AG04450 (cell line): ENCODE measurements at places on chromosomes 1 and 21. TPM values are rescaled to one million over a fixed set of nuclear protein-coding genes. Genes with fewer than 3 reads are reported as not detected.
A peak's percentile ranks its signal among the peaks of the same experiment; 100 is the strongest.

Gene TRIM46
- 2.9 and 3.8 TPM in 2 replicates for polyA plus RNA-seq

Gene AGT
- 6.2 and 8.4 TPM in 2 replicates for polyA plus RNA-seq

DNA sequence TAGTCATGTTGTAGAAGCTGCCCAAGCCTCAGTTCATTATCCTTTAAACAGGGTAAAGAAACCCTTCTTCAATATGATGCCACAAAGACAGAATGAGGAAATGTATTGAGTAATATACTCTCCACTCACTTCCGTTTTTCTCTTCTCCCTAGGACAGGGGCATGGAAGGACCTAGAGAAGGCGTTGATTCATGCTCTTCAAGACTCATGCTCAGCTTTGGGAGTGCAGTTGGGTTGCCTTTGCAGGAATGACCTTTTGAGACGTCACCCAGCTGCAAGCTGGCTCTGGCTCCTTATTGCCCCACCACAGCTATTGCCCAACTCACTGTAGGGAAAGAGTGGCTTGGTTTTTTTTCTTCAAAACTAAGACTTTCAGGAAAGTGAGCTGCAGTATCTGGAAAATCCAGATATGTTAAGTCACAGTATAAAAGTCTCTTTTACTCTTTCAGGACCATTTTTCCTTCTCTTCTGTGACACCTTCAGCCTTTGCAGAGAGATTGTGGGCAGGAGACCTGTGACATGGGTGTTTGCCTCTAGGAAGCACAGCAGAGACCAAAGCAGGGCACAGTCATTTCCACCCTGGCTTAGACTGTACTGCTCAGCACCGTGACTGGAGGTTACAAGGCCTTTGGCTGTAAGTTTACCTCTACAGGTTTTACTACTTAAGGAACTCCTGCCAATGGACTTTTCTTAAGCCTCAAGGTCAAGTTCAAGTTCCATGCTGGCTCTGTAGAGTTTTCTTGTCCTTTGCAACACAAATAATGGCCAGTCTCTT is 39.5 kb downstream of the XCL2 start:
- no peak for DNase-seq

GRCh38 chr1:167496797-167497619 is 21.3 kb downstream of the CD247 start:
- DNase-seq = no peak

GRCh38 chr1:230866171-230867070 is 1.9 kb downstream of the C1orf198 start:
- no peak for DNase-seq

DNA sequence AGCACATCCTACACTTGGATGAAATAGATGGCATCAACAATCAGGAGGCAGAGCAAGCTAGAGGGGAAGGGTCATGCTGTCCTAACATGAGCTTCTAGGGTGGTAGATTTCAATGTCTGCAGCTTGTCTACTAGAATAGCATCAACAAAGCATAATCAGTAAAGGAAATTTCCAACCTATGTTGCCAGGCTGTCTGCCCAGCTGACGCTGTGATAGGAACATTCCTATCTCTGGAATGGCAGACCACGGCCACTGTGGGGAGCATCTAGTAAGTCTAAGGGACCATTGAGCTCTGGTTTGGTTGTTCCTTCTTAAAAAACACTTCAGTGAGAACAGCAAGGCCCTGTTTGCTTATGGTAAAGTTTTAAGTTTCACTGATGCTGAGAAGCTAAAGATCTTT is 206.8 kb downstream of the PAPPA2 start:
- DNase-seq = no peak

DNA sequence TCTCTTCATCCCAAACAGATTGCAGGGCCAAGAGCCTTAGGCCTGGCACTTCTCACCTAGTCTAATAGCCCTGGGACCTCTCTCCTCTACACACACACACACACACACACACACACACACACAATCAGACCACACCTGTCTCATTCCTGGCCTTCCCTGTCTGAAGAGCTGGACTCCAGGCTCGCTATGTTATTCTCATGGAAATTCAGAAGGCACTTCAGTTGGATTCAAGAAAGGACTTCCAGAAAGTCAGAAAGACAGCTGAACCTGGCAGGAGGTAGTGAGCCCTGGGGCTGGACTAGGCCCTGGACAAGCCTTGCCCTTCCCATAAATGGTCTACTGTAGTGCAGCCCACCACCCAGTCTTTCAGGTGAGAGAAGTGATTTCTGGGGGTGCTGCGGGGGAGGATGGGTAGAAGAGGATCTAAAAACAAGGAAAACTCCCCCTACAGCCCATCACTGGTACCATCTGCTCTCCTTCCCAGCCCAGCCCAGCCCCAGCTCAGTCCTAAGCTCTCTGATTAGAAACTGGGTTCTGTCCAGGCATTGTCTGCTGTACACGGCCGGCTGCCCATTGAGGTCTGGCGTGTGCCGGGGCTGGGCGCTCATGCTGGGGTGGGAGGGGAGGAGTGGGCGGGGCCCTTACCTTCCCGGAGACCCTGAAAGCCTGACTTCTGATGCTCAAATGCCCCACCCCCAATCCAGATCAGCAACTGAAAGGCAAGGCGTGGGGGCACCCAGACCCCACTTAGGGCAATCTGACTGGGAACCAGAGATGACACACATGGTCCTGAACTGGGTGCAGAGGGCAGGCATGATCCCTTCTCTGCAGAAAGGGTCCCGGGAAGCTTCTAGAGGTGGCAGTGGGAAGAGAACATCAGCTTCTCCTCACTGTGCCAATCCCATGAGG is 2.5 kb downstream of the KIF21B start:
- DNase-seq = no peak

GRCh38 chr21:44521928-44522752 is 17.9 kb downstream of the KRTAP10-1 start:
- no peak for DNase-seq

DNA sequence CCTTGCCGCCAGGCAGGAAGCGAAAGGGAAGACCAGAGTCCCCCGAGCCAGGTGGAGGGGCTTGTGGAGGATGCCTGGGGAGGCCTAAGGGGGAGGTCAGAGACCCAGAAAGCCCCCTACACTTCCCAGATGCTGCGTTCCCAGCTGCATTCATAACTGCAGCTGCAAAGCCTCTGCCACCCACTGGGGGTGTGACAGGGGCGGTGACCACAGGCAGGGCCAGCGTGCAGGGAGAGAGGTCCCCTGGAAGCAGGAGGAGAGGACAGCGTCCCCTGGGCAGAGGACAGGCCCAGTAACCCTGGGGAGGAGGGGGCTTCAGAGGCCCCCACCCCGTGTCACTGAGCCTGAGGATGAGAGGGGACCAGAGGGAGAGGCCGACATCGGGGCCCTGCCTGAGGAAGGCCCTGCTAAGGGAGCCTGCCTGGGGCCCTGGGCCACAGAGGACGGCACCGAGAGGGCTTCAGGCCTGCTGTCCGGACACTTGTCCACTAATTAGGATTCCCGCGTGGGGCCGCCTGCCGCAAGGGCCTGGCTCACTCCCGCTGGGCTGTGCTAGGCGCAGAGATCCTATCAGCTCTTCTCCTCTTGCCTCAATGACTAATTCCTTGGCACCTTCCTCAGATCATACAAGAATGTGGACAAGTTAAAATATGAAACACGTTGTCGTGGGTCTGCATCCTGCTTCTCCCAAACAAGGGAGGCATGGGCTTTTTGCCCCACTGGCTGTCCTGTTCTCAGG is 49.1 kb upstream of the CCDC27 start:
- no peak for DNase-seq

DNA sequence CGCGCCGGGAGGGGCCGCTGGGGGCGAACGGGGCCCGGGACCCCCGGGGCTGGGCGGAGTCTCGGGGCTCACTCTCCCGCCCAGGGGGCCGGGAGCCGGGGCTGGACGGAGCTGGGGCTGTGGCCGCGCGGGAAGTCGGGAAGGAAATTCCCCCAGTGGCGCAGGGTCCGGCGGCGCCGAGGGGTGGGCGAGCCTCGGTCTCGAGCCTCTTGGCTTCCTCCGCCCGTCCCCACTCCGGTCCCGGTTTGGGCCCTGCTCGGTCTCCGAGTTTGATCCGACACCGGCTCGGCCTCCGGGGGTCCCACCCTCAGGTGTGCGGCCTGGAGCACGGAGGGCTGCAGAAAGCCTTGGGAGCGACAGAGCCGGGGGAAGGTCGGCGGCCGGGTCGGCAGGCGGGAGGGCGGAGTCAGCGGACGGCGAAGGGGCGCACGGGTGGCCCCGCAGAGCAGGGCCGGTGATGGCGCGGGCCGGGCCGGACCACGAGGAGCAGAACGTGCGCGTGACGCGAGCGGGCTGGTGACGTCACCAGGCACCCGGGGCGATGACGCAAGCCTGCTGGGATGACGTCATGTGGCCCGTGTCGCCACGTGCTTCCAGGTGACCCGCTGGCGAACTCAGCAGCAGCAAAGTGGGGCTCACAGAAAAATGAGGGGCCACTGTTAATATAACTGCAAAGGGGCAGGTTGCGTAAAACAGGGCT is 610 bp upstream of the HES4 start:
- DNase-seq = peak; percentile 56

DNA sequence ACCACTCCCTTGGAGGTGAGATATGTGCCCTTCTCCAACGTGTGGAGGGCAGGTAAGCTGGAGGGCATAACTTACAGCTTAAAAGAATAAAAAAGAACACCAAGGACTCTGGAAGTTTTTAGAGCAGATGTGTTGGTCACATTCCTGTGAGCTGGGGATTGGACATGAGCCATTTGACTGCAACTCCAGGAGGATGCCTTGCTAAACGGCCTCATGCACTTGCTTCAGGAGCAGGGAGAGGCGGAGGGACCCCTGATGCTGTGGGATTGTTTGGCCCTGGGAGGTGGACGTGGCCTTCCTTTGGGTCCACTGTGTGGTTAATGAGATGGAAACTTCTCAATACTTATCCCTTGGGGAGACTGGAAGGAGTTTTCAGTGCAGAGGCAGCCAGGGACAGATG is 185.6 kb downstream of the RHOU start:
- peak; percentile 39 for DNase-seq

DNA sequence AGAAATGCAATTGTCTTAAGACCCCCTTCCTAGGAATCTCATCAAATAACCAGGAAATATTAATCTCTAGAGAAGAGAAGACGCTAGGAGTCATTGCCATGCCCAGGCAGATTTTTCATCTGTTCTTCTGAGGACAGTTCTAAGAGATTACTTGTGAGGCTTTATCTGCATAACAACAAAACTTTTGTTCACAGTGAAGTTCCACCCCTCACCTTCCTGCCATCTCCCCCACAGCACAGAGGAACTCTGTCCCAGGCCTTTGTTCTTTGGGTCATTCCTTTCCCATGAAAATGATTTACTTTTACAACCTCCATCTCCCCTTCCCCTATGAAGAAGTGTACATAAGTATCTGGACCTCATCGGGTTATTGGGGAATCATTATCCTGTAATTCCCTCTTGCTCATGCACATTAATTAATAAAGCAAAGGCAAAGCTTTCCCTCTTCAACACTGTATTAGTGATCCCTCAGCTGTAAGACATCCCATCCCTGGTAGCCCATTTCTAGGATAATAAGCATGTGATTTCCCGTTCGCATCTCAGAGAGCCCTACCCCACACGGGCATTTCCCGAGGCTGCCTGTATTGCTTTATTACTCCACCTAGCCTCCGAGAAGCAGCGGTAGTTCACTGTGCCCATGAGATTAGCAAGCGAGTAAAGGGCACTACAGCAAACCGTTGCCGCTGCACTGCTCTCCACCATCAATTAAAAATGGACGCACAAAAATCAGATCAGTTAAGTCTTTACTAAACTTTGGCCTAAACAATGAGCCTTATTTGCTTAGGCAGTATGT is 384.4 kb upstream of the CAMK1G start:
- DNase-seq = no peak

DNA sequence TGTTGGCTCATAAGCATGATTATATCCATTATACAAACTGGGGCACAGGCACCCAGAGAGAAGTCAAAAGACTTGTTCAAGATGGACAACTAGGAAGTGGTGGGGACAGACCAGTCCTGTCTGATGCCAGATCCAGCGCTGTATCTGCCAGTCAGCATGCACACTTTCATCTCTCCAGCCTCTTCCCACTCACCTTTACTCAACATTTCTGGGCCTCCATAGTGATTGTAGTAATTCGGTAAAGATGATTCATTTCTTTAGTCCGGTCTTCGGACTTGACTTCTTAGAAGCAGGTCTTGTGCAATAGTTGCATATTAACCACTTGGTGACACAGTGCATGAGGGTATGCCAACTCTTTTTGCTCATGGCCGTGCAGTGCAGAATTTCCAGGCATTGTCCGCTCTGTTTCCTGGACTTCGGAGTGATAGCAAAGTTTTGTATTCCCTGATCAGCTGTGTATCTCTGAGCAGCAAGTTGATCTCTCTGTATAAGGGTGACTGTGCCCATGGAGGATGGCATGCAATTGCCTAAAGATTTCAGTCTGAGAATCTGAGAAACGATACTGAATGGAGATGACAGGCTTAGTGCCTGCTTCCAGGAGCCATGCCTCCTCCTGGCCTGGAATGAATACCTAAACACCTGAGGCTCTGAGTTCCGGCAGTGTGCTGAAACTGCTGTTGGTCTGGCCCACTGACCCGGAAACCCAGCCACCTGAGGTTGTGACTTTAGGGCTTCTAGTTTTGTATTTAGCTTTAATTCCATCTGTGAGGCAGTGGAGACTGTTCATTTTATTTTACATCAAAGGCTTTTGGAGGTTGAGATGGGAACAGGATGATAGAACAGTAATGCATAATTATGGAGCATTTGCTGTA is 39.0 kb downstream of the GALNT2 start:
- no peak for DNase-seq

GRCh38 chr1:154962156-154962749 is 671 bp upstream of the PYGO2 start:
- no peak for DNase-seq
